ENCODE measurements at places on chromosomes 4 and X.
A peak's percentile ranks its signal among the peaks of the same experiment; 100 is the strongest.

DNA sequence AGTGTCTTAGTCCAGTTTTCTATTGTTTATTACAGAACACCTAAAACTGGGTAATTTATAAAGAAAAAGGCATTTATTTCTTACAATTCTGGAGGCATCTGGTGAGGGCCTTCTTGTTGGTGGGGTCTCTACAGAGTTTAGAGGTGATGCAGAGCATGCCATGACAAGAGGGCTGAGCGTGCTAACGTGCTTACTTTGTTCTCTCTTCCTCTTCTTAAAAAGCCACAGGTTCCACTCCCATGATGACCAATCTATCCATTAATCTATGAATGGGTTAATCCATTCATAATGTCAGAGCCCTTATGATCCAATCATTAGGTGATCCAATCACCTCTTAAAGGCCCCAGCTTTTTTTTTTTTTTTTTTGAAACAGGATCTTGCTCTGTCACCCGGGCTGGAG, 291.5 kb upstream of the GALNTL6 start:
- no peak for DNase-seq
- no peaks in the 10 kb centered on the region for H3K36me3 ChIP-seq
- no peak overlapping the region for H3K27ac ChIP-seq
- no peak overlapping the region for H3K4me3 ChIP-seq

- H3K27ac ChIP-seq: no peak overlapping the region
- DNase-seq: no peak
- H3K4me1 ChIP-seq: no peaks in the 10 kb centered on the region
- H3K36me3 ChIP-seq: no peaks in the 10 kb centered on the region
Observed at GRCh38 chrX:16096141-16096540, 27.2 kb upstream of the GRPR start.

GRCh38 chrX:93760163-93760562, 86.2 kb downstream of the FAM133A start:
- no peak overlapping the region for H3K4me3 ChIP-seq
- no peaks in the 10 kb centered on the region for H3K27me3 ChIP-seq
- no peak for DNase-seq
- no peaks in the 10 kb centered on the region for H3K36me3 ChIP-seq
- H3K4me1 ChIP-seq: no peaks in the 10 kb centered on the region
- no peak overlapping the region for H3K27ac ChIP-seq

- H3K4me1 ChIP-seq: no peaks in the 10 kb centered on the region
- H3K4me3 ChIP-seq: no peak overlapping the region
- DNase-seq: no peak
- no peak overlapping the region for H3K27ac ChIP-seq
- no peaks in the 10 kb centered on the region for H3K36me3 ChIP-seq
Observed at GRCh38 chrX:107348051-107348450, 101.4 kb upstream of the FRMPD3 start.

DNA sequence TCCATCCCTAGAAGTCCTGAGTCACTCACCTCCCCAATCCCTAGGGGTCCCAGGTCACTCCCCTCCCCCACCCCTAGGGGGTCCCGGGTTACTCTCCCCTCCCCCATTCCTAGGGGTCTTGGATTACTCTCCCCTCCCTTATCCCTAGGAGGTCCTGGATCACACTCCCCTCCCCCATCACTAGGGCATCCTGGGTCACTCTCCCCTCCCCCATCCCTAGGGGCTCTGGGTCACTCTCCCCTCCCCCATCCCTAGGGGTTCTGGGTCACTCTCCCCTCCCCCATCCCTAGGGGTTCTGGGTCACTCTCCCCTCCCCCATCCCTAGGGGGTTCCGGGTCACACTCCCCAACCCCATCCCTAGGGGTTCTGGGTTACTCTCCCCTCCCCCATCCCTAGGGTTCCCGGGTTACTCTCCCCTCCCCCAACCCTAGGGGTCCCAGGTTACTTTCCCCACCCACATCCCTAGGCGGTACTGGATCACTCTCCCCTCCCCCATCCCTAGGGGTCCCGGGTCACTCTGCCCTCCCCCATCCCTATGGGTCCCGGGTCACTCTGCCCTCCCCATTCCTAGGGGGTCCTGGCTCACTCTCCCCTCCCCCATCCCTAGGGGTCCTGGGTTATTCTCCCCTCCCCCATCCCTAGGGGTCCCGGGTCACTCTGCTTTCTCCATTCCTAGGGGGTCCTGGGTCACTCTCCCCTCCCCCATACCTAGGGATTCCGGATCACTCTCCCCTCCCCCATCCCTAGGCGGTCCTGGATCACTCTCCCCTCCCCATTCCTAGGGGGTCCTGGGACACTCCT, 2.1 kb downstream of the ASMTL start:
- H3K36me3 ChIP-seq: peaks cover 6% of the 10 kb centered on the region
- DNase-seq: peak; percentile 37
- no peaks in the 10 kb centered on the region for H3K4me1 ChIP-seq
- H3K4me3 ChIP-seq: no peak overlapping the region
- H3K27ac ChIP-seq: no peak overlapping the region

DNA sequence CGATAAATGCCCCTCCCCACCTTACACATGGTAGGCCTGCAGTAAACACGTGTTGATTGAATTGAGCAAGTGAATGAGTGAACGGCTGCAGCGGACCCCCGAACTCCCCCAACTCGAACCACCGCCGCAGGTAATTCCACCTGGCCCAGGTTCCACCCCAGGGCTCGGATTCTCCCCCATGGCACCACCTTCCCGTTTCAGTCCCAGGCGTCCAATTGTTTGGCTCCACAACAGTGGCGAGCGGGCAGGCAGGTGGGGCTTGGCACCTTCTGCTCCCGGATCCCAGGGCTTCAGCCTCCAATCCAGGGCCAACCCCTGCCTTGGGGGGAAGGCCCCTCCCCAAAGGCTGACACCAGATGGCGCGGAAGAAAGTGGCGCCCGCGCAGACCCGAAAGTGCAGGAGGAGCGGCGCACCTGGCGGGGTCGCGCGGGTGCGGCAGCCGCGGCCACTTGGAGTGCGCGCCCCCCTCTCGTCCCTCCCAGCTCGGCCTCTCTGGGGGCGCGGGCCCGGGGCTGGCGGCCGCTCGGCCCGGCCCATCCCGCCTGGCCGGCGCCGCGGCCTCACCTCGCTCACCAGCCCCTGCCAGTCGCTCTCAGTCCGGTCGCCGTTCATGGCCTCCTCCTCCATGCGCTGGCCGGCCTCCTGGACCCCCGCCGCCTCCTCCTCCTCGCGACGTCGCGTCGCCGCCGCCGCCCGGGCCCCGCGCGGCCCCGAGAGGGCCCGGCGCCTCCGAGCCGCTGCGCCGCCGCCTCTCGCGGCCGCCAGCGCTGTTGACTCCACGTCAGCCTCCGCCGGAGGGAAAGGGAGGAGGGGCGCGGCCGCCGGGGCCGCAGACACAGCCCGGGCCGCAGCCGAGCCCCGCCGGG, at the start of gene CCDC149:
TSS of gene CCDC149 (minus strand) at position 791 of the 867 bp plus-strand sequence. CDS start at position 613, 178 bp downstream.
- no peaks in the 10 kb centered on the region for H3K27me3 ChIP-seq
- no peaks in the 10 kb centered on the region for H3K4me1 ChIP-seq
- no peaks in the 10 kb centered on the region for H3K36me3 ChIP-seq
- peak within 1 kb of the TSS; percentile 15 for H3K27ac ChIP-seq
- peak within 1 kb of the TSS; percentile 97 for H3K4me3 ChIP-seq

- H3K4me3 ChIP-seq: no peak overlapping the region
- H3K4me1 ChIP-seq: peaks cover 11% of the 10 kb centered on the region
- DNase-seq: no peak
- H3K27me3 ChIP-seq: no peaks in the 10 kb centered on the region
- no peaks in the 10 kb centered on the region for H3K36me3 ChIP-seq
Observed at GRCh38 chr4:140743194-140743931, 12.8 kb downstream of the TBC1D9 start.

Measured in RWPE2 (cell line).